ENCODE measurements at places on chromosomes 7 and 10.

DNA sequence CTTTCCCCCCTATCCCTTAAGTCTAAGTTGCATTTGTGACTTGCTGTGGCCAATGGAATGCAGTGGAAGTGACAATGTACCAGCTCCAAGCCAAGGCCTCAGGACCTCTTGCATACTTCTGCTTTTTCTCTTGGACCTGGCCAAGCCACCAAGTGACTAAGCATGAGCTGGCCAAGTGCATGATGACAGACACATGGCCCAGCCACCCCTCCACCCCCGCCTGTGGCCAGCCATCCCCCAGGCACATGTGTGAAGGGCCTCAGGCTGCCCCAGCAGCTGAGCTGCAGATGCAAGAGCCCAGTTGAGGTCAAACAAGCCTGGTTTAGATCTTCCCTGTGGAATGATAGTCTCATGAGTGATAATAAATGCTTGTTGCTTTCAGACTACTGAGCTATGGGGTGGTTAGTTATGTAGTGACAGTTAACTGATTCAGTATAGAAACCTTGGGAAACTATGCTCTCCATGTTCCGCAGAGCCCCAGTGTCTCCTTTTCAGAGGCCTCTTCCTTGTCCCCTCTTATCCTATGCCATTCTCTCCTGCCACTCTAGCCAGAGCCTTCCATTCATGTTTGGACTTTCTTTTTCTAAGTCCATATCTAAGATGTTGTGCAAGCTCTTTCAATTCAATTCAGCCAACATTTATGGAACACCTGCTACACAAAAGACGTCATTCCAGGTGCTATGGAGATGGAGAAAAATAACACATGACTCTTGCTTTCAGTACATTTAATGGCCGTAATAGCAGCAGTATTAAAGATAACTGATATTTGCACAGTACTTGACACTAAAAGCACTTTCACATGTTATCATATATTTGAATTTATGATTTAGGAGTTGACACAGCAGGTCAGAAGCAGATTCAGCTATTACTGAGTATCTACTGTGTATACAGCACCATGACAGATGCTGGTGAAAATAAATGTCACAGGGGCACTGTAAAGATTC, 55.5 kb upstream of the LOXL4 start:
- ATAC-seq, result peak; percentile 78

DNA sequence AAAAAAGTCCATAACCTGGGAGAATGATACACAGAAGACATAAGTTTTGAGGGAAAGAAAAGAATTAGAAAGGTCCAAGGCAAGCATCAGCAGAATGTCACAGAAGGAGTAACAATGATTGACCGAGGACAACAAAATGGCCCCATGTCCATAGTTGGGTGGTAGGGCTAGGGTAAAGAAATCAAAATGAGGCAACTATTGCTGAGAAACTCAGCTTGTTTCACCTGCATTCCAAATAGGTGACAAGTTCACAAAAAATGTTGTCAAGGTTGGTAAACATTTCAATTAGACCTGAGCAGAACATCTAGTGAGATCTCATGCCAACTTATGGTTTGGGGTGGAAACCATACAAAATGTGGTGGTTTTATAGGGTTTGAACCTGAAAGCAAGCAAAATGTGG, 22.8 kb upstream of the DLX6 start:
- ATAC-seq, result no peak

DNA sequence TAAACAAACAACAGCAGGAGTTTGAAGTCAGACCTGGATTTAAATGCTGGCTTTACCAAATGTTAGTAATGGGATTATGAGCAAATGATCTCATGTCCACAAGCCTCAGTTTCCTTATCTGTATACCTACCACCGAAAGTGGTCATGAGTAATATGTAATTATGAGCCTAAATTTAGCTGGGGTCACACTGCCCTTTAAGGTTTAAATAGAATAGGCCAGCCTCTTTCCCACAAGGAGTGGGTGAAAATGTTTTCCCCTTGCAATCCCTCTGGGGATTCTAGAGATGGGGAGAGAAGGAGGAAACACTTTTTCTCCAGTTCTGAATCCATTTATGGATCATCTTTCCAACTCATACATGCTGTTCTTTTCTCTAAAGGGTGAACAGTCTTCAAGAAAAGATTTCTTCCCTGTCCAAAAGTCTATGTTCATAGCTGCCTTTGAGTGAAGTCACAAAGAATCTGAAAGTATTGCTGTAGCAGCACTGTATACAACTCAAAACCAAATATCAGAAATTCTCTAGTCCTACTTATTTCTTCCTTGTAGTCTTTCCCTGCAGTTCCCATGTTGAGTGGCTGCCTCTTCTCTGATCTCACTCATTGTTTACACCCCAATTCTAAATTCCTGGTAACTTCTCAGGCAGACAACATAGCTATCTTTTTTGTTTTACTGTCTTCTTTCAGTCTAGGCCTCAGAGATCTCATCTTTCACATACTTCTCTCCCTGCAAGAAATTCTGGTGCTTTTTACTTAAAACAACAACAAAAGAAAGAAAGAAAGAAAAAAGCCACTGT, 7.4 kb upstream of the TSPAN12 start:
- ATAC-seq, result no peak

GRCh38 chr10:30784897-30785605, 155.5 kb upstream of the LYZL2 start:
- ATAC-seq, result no peak

DNA sequence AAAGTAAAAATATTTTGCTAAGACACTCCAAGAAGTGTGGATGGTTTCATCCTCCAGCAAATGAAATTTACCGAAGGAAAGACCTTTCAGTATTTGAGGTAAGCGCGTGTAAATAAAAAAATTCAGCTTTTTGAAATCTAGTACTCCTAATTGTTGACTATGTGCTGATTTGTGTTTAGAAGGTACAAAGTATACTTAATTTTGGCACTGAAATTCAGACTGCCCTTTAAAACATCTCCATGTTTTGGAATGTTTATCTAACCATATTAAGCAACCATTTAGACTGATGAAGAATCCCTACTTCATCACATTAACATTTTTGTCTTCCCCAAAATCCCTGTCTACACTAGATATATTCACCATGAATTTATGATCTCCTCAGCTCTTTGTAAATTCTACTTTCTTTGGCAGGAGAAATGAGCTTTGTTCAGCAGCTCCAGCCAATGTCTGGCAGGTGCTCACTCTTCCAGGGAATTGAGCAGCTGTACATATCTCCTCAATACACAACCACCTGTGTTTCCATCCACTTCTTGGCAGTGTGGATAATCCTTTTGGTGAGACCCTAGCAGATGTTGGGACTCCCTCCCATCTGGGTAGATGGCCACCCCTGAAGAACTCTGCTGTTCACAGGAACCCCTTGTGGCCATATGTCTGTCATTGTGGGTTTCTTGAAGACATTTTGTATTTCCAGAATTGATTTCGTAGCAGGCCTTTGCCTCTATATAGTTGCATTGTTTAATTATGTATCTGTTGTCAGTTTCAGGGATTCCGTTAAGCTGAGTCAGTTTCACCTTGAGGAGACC, 129.4 kb upstream of the SAMD8 start:
- ATAC-seq, result no peak

- ATAC-seq, result peak; percentile 74
Measured at GRCh38 chr10:13115832-13116803, 16.2 kb downstream of the OPTN start.

DNA sequence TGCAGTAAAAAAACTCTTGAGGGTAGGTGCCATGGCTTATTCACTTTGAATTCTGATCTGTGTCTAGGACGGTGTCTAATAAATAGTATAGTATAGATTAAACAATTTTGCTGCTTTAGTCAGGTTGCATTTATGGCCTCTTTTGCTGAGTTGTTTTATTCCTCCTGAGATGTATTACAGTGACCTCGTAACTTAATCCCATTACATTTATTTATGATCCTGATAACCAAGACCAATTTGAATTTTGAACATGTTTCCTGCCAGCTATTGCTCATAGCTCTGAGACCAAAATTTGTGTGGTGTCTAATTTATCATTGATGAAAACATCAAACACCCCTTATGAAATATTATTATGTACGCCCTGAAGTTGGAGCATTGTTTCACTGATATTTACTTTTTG, 381.9 kb upstream of the SEMA3C start:
- no peak for ATAC-seq

GRCh38 chr7:51731075-51731474, 414.5 kb upstream of the COBL start:
- ATAC-seq, result no peak

GRCh38 chr10:88916231-88916630, 36.2 kb downstream of the STAMBPL1 start:
- no peak for ATAC-seq

- no peak for ATAC-seq
Measured at GRCh38 chr10:108598831-108599230, 1324.5 kb downstream of the XPNPEP1 start.

DNA sequence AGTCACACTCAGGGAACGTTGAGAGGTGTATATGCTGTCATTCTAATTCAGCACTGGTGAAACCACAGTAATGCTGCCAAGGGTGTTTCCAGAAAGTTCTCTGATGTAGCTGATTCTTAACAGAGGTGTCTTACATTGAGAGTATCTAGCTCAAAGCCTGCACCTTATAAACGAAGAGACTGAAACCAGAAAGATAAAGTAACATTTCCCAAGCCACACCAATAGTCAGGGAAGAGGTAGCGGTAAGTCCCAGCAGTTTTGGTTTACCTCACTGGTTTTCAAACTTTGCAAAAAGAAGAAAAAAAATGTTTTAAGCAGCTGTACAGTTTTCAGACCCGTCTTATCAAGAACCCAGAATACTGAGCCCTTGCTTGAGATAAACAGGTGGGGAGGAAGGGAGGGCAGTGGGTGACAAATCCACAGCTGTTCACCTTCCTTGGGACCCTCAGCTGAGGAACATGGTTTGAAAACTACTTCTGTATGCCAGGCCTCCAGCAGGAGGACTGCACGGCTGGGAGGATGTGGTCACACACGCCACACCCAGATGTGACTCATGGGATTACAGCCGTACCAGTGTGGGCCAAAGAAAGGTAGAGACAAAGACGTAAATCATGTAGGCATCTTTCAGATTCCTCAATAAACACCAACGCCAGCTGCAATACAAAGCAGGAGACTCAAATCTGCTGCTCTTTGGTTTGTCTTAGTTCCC, 63.9 kb upstream of the GSDME start:
- peak; percentile 90 for ATAC-seq

All from activated T-helper 17 cell treated with anti-CD3 and anti-CD28 coated beads, Interleukin-2, amount 50 U/mL, for 72 hours (primary cell).